ENCODE measurements at places on chromosomes 5 and 9.

- DNase-seq = no peak
Measured at GRCh38 chr9:2726650-2727340, 9.5 kb downstream of the KCNV2 start.

DNA sequence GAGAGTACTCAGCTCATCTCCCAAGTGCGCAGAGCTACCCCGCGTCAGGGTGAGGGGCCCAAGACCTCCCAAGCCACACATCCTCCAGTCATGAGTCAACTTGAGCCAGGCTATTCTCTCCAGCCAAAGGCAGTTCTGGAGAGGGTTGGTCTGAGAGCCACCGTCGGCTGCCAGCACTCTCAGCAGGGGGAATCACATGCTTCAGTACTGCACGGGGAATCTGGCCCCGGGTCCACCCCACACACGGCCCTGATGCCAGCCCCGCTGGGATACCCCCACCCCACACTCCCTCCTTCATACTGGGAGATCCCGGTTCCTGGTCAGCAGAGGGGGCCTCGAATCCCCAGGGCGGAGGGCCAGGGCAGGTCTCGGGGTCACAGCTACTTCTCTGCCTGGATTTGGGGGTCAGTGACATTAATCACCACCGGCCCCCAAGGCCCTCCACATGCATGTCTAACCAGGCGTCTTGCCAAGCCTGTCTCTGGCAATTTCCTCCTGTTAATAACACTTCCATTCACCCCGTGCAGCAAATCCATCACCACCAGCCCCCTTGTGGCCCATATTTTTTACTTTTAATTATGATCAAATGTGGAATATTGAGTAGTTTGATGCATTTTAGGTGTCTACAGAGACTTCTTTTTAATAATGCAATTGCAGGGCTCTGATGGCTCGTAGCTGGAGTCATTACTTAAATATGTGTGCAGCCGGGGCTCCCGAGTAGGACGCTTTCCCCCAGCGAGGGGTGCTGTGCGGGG, 102.9 kb upstream of the PPP1R26 start:
- DNase-seq = no peak

GRCh38 chr5:53362521-53362941, 117.9 kb upstream of the FST start:
- DNase-seq = no peak

- peak; percentile 6 for DNase-seq
Measured at GRCh38 chr9:134243778-134244467, 79.6 kb upstream of the RNU6ATAC start.

DNA sequence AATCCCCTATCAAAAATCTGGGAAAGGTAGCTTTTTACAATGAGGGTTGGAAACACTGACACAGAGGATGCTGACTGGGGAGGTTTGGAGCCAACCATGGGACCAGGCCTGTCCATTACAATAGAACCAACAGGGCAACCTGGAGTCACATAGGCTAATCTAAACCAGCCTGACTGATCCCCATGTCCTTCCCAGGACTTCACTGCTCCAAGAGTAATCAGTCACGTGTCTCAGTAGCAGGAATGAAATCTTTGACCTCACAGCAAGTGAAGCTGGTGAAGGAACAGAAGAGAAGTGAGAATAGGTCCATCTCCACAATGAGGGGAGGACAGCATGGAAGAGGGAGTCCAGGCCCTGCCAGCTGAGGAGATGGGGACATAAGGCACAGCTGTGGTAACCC, 16.0 kb upstream of the GLRX start:
- no peak for DNase-seq

DNA sequence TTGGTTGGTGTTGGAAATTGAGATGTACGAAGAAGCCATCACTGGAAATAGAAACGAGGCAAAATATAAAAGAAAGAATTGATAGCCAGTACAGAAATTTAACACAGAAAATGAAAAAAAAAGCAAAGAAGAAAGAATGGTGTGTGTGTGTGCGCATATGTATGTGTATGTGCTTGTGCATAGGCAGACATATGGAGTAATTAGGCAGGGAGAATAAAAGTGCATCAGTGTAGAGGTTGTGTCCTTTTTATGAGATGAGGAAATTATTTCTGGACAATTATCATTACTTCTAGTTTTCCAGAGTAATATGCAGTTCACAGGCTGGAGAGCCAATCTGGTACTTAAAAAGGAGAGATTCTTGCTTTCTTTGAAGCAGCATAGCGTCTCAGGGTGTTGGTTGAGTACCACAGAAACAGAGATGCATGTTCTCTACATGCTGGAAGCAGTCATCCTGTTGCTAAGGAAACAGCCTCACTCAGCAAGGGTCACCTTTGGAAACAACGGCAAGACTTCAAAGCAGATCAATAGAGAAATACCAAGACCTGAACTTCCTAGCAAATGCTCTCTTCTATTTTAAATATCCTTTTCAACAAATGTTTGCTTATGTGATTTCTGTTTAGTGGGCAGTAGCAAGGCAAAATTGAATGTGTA, 172.7 kb downstream of the TAF11L14 start:
- no peak for DNase-seq

GRCh38 chr5:82734347-82734746, 342.8 kb downstream of the TMEM167A start:
- no peak for DNase-seq

DNA sequence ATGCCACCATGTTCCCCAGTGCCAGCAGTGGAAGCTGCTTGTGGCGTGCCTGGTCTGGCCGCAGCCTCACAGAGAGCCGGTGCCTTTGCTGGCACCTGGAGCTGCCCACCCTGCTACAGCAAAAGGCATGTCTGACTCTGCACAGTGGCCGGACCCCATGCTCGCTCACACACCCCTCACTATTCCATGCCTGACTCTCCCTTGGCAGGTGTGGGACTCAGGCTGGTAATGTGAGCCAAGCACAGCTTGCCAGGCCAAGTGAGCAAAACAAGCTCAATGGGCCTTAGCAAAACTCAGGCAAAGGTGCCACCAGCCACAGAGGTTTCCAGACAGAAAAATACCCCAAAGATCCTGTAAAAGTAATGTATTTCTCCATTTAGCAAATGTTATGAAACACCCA, 15.5 kb downstream of the GNA14 start:
- no peak for DNase-seq

DNA sequence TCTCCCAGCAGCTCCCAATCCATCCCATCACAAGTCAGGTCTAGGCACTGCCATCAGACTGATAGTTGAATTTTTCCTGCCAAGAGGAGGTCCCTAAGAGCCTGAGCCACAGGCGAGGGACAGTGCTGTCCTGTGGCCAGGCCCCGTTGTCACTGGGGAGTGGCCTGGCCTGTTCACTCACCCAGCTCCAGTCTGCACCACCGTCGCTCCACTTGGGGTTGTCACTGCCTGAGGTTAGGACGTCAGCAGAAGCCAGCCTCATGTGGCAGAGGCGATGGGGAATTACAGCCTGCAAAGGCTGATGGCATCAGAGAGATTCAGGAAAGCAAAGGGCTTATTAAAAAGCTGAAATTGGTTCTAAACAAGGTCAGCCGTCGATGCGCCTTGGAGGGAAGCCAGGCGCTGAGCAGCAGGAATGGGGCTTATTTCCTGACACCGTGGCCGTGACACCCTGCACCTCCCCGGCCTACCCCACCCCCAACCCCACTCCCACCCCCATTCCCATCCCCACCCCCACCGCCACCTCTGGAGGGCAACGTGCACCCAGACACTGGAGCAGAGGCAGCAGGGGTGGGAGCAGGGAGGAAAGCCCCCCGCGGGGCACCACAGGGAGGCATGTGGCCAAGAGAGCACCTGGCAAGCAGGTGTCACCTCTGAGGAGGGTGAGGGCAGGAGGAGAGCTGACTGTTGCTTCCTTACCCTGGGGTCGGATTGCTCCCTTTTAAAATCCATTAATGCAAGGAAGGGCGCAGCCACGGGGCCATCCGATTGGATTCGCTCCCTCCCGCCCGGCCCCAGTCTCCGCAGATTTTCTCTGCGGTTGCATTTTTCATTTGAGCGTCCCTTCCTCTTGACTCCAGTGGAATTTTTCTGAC, 3.1 kb upstream of the DBH start:
- DNase-seq = no peak

GRCh38 chr9:18477121-18477660, 3.2 kb downstream of the ADAMTSL1 start:
- DNase-seq = no peak

DNA sequence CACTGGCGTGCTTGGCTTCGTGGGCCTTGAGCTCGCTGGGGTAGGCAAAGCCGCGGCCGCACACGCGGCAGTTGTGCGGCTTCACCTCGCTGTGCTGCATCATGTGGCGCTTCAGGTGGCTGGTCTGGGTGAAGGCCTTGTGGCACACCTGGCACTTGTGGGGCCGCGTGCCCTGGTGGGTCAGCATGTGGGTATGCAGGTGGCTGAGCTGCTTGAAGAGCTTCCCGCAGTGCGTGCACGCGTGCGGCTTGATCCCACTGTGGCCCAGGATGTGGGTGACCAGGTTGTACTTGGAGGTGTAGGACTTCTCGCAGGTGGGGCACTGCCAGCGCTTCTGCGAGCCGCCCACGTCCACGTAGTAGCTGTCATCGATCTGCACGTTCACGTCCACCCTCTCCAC, 46.8 kb downstream of the ZNF366 start:
- no peak for DNase-seq

DNA sequence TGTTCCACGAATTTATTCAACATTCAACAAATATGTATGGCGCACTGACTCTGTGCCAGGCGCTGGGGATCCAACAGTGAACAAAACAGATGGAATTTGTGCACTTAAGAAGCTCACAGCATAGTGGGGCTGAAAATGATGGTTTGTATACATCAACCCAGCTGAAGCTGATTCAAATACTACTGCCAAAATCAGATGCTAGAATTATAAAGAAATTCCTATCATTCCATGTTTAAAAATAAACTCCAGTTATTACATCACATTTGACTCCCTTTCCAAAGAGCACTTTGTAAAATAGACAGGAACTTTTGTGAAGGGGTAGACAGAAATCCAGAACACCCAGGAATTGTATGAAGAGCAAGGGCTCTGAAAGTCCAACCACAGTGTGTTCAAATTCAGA, 54.1 kb downstream of the ZNF608 start:
- no peak for DNase-seq

DNA sequence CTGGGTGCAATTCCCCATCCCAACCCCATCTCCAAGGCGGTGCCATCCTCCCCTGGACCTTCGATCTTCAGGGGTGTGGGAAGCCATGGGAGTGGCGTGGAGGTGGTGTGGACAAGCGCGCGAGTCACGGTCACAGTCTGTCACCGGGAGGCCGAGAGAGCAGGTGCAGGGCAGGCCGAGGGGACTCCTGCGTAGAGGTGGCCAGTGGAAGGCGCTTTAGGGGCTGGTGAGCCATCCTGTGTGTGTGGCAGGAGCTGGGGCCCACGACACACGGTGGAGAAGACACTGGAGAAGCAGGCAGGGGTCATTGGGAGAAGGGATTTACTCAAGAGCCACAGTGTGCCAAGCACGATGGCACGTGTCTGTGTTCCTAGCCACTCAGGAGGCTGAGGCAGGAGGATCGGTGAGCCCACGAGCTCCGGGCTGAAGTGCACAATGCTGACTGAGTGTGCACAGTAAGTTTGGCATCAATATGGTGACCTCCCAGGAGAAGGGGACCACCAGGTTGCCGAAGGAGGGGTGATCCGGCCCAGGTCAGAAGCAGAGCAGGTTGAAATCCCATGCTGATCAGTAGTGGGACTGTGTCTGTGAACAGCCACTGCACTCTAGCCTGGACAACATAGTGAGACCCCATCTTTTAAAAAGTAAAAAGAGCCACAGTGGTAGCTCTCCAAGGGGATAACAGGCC, 145.1 kb upstream of the PHYKPL start:
- no peak for DNase-seq

DNA sequence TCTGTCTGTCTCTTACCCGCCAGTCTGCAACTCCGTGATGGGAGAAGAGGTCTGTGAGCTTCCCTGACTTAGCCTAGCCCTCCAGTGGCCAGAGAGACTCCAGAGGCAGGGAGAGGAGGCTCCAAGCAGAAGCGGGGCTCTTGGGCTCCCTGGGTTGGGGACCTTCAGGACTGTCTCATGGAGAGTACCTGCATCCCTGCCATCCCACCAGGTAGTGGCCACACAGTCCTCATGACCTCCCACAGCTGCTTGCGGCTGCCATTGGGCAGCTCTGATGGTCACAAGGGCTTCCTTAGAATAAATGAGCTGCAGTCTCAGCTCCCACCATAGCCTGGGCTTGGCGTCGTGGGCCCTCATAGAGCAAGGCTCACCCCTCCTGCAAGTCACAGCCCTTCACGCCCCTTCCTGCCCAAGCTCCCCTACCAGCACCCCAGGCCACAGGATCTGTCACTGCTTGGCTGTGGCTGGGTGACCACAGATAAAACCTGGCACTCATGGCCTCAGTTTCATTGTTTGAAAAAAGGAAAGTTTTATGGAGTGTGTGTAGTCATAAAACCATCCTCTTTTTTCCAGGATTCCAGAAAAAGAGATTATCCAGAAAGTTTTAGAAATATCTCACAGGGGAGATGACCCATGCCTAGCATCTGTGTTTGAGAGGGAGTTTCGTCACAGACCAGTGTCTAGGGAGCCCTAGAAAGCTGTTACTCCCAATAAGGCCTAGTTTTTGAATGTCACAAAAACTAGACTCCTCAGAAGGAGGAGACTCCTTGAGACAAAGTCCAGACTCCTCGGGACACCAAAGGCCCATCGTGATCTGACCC, 48.4 kb downstream of the PPARGC1B start:
- DNase-seq = no peak

DNA sequence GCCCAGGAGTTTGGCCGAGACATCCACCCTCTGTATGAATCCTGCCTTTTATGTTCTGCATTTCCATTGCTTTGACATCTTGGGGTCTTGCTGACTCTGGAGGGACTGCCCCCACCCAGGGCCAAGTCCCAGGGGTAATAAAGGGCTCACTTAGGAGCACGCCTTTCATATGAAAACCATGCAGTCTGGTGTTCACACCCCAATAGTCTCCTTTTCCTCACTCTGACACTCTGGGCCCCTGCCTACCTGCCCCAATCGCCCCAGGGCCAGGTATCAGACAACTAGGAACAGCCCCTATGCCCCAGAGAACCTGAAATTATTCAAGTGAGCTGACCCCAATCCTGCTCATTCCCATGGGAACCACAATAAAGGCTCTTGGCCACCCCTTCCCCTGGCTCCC, 33.1 kb upstream of the RAPGEF1 start:
- DNase-seq = no peak

DNA sequence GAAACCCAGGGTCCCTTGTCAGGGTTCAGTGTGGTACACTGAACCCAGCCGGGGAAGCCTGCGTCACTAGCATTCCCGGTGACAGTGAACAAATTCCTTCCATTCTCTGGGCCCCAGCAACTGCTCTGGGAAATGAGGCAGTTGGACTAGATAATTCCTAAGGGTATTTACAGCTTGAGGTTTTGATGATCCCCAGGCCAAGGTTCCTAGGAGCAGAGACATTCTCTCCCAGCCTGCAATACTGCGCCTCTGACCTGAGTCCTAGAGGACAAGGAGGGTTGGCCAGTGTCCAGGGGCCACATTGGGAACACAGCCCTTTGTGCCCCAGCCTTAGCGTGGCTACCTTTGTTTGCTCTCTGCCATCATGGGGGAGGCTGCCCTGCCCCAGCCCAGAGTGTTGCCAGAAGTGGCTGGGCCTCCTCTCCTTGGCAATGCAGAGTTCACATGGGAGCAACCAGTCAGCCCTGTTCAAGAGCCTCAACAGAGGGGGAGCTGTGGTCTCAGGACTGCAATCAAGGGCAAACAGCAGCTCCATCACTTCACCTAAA, 178.2 kb downstream of the SEC61B start:
- DNase-seq = no peak

GRCh38 chr5:120207129-120207528, 257.0 kb upstream of the PRR16 start:
- no peak for DNase-seq

All from stimulated activated CD4-positive, alpha-beta T cell treated with anti-CD3 and anti-CD28 coated beads, Interleukin-4, amount 100 ng/mL, for 48 hours (primary cell).